Mucosa of descending colon (tissue), 3 donors: ENCODE measurements at places on chromosomes 5 and 9.

- no peak for DNase-seq
Measured at GRCh38 chr5:60651872-60652620, 47.9 kb downstream of the DEPDC1B start.

DNA sequence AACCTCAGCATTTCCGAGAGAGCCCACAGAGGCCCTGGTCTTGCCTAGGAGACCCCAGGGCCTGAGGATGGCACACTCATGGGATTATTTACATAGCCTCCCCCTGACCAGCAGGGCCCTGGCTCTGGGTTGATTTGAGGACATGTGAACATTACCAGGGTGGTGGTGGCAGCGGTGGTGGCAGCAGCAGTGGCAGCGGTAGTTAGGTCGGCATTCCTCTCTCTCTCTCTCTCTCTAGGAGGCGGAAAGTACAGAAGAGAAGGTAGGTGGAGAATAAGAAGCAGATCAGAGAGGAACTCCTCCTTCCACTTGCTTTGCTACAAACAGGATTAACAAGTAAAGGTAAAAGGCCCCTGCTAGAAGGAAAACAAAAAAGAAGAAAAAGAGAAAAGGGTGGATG is 39.3 kb downstream of the B4GALT1 start:
- no peak for DNase-seq

- no peak for DNase-seq
Measured at GRCh38 chr5:55063220-55063863, 39.1 kb upstream of the GZMA start.

DNA sequence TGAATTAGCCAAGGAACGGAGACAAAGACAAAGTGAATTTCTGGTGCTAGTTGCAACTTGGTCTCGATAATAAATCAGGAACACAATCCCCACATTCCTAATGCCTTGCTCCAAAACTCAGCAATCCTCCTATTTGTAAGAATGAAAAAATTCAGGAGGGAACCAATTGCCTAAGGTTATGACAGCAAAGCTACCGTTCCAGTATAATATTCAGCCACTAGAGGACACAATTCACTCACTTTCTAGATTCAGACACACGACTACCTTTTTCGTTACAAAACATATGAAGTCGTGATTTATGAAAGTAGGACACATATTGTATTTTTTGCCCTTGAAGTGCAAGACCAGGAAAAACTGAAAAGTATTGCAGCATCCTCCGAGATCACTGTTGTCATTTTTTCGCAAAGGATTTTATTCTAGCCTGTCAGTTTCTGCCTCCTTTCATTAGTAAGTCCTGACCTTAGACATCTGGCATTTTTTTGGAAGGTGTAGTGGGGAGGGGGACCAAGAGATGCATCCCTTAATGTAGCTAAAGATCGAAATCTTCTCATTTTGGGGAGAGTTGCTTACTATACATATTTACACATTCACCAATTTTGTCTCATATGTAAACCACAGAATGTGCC is 133.1 kb downstream of the DOCK8 start:
- no peak for DNase-seq

GRCh38 chr5:31911291-31912265 is 262.5 kb downstream of the GOLPH3 start:
- DNase-seq = no peak

GRCh38 chr5:17216974-17217492 is 398 bp upstream of the BASP1 start:
- peak; percentile 43 for DNase-seq

DNA sequence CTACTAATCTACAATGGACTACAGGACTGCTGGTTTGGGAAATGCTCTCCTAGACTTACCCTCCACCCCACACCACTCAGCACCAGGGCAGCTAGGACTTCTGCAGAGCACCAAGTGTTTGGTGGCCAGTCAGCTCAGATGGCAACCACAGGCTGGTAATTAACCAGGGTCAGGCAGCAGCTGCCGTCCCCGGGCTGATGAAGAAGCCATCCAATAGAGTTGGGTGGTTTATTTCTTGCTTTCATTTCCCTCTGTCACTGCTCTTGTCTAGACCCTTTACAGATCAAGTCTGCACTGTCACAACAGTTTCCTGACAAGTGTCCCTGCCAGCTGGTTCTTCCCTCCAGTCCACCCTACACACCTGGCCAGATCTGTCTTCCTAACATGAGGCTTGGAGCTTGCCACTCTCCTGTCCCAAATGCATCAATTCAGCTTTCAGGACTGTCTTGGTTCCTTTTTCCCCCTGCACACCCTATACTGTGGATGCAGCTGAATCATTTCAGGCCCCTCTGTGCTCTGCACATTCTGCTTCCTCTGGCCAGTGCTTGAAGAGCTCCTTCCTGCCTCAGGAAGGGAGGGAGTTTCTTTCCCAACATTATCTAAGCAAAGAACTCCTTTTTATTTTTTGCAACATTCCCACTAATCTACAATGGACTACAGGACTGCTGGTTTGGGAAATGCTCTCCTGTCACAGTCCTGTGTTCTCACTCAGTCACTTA is 30.2 kb upstream of the HSPA9 start:
- DNase-seq = no peak

DNA sequence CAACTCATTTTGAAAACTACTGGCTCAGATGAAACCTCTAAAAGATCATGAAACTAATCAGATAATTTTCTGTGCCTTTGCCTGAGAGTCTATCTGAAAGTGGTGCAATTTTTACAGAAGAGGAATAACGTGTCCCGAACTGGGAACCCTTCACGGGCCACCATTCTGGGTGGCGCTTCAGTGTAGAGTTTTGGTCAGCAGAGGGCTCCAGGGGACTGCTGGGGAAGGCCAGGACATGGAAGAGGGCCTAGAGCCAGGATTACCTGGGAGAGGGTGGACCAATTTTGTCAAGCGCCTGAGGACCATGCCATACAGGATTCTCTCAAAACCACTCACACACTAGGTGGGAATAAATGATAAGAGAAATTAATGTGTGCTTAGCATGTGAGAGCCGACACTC is 49.7 kb upstream of the PLEKHG4B start:
- DNase-seq = no peak

DNA sequence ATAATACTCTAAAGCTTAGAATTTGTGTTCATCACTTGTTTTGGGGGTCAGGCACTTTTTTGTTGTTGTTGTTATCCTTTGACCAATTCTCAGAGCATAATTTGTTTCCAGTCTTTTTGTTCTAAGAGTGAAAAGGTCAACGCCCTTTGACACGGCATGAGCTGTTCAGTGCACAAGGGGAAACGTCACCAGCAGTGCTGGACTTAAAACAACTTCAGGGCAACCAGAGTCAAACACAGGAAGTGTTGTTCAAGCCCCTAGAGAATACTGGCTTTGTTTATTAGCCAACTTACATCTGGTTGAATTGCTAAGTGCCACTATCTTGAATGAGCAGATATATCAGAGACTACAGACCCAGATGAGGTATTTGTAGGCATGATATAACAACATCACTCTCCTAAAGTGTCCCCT is 368.9 kb downstream of the TMEM161B start:
- peak; percentile 6 for DNase-seq

- no peak for DNase-seq
Measured at GRCh38 chr5:180684623-180685161, 35.3 kb upstream of the FLT4 start.

GRCh38 chr5:77366717-77367500 is 125.2 kb downstream of the WDR41 start:
- DNase-seq = no peak

GRCh38 chr9:73039271-73040263 is 86.7 kb upstream of the ALDH1A1 start:
- no peak for DNase-seq

DNA sequence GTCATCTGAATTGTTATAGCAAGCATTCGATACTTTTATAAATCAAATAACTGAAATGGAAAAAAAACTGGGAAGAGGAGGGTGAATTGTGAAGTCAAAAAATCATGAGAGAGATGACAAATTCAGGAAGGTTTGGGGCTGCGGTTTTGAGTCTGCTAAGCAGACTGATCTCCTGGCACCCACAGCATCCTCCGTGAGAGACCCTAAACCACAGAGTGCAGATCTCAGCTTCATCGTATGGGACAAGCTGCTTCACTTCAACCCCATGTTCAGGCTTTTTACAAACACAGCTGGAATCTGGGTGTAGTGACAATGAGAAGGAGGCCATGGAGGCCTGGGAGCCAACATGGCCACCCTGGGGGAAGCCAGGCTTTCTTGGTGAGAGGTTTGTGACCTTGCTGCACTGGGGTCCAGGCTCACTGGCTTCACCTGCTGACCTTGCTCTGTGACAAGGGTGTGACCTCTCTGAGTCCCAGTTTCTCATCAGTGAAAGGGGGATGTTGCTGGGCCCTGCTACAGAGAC is 19.4 kb downstream of the USP20 start:
- no peak for DNase-seq

DNA sequence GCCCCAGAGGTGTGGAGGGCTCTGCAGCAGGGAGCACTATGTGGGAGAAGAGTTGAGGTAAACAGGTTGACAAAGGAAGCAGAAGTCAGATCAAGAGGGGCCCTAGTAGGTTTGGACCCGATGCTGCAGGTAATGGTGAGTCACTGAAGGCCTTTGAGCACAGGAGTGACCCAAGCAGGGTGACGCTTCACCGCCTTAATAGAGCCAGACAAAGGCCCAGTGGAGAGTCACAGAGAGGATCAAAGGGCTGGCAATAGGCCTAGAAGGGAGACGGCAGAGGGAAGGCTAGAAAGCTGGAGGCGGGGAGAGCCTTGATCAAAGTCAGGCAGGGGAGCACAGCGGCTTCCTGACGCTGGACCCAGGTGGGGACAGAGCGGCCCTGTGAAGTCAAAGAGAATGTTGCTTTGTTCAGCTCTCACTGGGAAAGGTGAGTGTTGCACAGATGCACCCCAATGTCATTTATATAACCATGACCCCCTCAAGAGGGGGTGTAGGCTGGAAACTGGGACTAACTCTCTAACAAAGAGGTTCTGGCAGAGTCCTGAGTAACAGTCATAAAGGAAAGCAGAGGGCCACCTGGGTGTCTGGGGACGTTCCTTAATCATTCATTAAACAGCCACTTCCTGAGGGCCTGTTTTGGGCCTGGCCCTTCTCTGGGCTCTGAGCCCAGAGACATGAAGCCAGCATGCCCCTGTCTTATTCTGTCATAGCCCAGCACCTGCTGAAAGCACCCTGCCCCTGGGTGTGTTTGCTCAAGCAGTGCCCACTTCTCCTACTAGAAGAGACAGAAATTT is 9.8 kb upstream of the CPLX2 start:
- DNase-seq = no peak

DNA sequence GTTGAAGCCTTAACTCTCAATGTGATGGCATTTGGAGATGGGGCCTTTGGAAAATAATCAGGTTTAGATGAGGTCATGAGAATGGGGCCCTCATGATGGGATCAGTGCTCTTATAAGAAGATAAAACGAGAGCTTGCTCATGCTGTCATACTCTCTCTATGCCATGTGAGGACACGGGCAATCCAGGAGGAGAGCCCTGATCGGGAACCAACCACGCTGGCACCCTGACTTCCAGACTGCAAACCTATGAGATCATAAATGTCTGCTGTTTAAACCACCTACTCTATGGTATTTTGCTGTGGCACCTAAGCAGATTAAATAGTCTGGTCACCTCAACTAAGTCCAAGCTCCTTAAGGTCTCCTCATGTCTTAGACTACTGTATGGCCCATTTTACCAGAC is 10.0 kb downstream of the HMGCS1 start:
- no peak for DNase-seq

GRCh38 chr5:31632460-31632859 is 6.5 kb upstream of the PDZD2 start:
- DNase-seq = no peak

DNA sequence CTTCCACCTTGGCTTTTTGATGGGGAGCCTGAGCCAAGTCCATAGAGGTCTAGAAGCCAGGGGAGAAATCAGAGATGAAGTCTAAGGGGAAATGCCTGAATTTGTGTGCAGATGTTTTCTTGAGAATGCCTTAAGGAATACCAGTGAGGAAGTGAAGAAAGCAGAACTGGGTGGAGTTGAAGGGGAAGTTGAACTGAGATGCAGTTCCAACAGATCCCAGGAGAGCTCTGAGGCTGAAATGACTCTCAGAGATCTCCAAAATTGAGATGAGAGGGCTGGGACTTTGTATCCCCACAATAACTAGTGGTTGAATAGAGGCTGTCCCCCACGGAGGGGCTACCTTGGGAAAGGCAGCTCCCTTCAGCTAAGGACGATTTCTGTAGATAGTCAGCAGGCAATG is 197.1 kb downstream of the ZNF462 start:
- DNase-seq = no peak

DNA sequence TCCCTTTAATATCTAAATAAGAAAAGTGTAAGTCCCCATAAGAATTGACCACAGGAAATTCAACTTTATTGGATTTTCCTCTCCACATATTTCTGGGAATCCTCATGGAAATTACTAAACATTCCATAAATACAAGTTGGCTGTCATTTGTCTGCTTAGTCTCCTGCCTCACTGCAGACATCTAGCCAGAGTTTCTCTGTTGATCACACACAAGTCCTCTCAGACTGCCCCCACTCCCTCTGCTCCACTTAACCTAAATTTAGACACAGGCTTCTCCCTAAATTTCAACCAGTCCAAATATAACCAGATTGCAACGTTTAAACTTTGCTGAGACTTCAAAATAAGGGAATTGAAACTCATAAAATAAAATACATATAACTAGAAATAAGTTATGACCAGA is 982.1 kb downstream of the DTWD2 start:
- DNase-seq = no peak

- no peak for DNase-seq
Measured at GRCh38 chr5:174145821-174146220, 100.3 kb downstream of the NSG2 start.

DNA sequence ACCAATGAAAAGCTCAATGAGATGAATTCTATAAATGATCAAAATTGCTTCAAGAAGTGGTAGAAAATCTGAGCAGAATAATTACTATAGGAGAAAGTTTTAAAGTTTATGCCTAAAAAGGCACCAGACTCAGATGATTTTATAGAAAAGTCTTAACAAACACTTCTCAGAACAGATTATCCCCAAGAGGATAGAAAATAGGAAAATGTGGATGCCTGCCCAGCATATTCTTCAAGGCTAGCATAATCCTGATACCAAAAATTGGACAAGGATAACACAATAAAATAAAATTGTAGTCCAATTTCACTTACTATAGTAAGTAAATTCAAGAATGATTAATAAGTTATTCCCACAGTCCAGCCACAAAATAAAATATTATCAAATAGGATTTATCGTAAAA is 397.0 kb downstream of the NR2F1-AS1 start:
- no peak for DNase-seq

DNA sequence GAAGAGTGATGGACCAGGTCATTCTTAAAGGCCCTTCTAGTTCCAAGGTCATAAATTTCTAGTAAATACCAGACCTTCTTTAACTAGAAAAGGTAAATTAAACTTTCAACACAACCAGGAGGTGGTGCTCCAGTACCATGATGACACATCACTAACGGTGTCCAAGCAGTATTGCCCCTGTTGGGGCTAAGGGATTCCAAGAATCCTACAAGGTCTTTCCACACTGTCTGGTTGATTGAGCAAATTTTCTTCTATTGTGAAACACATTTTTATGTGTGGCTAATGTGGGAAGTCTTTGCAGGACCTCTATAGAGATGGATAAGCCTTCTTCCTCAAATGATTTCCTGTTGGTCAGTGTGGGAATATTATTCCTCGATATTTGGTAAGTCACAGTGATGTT is 459.6 kb upstream of the PAPPA start:
- no peak for DNase-seq
